BE2C (cell line): ENCODE measurements at places on chromosomes 3 and 15.

GRCh38 chr3:166456286-166456685 lies 619.1 kb upstream of the BCHE start:
- no peak for DNase-seq

DNA sequence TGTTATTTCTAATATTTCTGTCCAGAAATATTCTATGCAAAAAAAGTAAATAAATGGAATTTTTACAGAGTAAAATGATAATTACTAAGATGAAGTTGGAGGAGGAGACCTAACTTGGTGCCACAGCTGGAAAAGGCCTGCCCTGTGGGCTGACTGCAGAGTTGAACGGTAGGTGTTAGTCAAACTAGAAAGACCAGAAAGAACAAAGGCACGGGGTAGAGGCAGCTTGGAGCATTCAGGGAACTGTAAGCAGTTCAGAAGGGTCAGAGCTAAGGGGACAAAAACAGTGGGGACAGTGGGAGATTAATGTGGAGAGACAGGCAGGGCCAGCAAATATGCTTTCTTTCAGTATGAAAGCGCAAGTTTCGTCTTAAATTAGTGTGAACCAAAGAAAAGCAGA lies 39.3 kb upstream of the PTPRG start:
- no peak for DNase-seq

DNA sequence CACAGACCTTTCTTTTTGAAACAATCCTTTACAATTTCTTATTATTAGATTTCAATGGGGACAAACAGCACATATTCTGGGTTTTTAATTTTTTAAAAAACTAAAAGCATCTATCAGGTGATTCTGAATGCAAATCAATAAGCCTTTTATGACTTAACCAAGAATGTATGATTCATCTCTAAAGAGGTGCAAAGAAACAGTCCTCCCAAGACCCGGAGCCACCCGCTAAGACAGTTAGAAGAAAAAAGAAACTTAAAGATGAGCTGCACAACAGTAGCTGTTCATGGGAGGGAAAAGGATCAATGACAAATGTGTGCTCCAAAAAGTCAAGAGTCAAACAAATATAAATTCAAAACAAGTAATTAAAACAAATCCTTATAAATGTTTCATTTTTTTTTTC lies 319.5 kb downstream of the THSD4 start:
- no peak for DNase-seq

DNA sequence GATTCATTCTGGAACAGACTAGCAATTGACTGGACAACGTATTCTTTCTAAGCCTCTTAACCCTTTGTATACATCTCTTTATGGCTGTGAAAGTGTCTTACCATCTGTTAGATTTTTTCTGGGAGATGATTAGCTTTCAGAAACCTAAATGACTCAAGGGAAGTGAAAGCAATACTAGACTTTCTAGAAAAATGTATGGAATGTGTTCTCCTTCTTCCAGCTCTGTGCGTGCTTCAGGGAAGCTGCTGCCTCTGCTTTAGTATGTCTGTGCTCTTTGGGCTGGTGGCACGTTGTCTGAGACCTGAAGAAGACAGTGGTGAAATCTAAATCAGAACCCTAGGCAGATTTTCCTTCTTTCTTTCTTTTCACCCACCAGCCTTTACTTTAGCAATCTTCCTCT lies 89.5 kb downstream of the ITPR1 start:
- no peak for DNase-seq

GRCh38 chr3:95815828-95816227 lies 998.6 kb upstream of the EPHA6 start:
- DNase-seq, result peak; percentile 57

- no peak for DNase-seq
Observed at GRCh38 chr3:155504682-155505081, 211.2 kb upstream of the STRIT1 start.

GRCh38 chr3:13332740-13333139 lies 87.4 kb downstream of the NUP210 start:
- DNase-seq, result no peak

DNA sequence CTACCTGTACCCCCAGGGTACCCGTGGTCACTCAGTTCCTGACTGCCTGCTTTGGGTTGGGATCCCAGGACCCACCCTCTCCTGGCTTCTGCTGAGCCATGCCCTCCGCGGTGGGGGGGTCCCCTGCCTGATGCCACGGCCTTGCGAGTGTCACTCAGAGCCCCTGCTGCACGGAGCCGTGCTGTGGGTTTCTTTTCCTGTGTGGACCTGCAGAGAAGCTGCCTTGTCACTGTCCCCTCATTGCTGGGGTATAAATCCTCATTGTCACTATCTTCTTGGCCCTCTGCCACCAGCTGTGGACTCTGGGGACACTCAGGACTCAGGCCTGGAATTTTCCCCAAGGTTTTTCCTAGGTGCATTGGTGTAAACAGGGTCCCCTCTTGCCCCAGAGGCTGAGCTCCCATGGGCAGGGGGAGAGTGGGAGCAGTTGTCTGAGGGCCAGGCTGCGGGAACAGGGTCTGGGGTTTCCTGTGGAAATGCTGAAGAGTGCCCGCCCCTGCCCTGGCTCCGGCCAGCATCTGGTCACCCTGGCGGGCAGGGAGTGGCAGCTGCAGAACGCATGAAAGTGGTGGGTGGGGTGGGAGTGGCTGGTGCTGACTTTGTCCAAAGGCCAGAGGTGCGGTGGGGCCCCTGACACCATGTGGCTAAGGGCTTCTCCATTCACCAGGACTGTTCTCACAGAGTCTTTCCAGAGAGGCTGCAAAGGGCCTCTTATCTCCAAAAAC lies 191.7 kb downstream of the GOLGA6L6 start:
- no peak for DNase-seq

DNA sequence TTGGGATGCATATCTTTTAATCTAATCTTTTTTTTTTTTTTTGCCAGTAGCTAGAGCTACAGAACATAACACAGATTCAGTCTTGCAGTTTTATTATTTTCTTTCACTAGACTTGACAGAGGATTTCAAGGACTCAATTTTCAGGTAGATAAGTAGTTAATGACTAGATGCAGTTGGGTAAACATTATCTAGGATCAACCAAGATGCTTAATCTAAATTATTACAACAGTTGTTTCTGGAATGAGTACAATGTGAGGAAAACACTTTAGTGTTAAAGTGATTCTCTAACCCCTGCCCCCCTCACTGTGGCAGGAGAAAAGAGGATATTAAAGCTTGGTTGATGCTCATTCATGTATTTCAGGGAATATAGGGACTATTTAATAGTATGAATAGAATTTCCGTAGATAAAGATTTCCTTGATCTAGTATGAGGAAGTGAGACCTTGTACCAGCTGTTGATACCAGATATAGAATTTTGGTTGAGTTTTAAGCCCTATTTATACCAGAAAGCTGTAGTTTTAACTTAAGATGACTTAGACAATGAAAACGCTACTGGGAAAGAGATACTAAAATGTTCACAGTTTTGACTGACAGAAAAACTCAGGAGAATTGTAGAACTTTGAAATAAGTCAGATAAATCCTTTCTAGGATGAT lies 389.0 kb upstream of the C2CD4B start:
- no peak for DNase-seq
